ENCODE measurements at places on chromosomes 11 and 22.

DNA sequence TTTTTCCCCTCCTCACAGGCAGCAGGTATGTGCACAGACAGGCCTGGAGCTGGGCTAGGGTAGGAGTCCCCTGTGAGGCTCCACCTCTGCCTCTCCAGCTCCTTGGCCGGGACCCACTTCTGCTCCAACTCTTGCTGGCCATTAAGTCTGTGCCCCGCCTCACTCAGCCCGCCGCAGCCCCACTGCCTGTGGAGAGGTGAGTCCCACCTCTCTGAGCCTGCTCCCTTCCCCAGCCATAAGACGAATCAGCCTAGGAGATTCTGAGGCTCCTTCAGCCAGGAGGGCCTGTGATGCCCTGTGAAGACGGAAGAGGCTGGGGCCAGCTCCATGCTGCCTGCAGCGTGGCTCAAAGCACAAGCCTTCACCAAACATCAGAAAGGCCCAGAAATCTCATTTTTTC is 23.0 kb downstream of the TSKU start:
- no peaks in the 10 kb centered on the region for H3K36me3 ChIP-seq
- H3K27ac ChIP-seq: no peak overlapping the region
- peaks cover 43% of the 10 kb centered on the region for H3K4me1 ChIP-seq
- H3K4me3 ChIP-seq: no peak overlapping the region
- H3K27me3 ChIP-seq: no peaks in the 10 kb centered on the region
- DNase-seq: peak; percentile 7

DNA sequence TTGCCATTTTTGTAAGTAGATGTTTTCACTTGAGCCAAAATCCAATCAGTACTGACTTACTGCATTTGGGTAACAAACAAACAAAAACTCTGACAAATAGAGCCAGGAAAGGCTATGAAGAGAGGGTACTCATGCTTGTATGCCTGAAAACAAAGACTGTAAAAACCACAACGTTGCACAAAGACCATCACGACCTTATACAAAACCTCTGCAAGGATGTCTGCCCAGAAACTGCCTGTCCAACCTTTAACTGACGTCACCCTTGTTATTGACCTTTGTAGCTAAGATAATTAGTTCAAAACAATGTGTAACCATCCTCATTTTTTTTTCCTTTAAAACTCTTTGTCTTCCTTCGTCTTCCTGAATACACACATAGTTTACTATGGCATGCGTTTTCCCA is 804 bp upstream of the CREBZF start:
- peaks cover 16% of the 10 kb centered on the region for H3K36me3 ChIP-seq
- H3K4me3 ChIP-seq: no peak overlapping the region
- H3K4me1 ChIP-seq: peaks cover 37% of the 10 kb centered on the region

- no peak overlapping the region for H3K4me3 ChIP-seq
- peaks cover 96% of the 10 kb centered on the region for H3K36me3 ChIP-seq
- H3K4me1 ChIP-seq: no peaks in the 10 kb centered on the region
- peak; percentile 22 for DNase-seq
These were observed 27.5 kb upstream of the KRTAP5-7 start for GRCh38 chr11:71499546-71499945.

DNA sequence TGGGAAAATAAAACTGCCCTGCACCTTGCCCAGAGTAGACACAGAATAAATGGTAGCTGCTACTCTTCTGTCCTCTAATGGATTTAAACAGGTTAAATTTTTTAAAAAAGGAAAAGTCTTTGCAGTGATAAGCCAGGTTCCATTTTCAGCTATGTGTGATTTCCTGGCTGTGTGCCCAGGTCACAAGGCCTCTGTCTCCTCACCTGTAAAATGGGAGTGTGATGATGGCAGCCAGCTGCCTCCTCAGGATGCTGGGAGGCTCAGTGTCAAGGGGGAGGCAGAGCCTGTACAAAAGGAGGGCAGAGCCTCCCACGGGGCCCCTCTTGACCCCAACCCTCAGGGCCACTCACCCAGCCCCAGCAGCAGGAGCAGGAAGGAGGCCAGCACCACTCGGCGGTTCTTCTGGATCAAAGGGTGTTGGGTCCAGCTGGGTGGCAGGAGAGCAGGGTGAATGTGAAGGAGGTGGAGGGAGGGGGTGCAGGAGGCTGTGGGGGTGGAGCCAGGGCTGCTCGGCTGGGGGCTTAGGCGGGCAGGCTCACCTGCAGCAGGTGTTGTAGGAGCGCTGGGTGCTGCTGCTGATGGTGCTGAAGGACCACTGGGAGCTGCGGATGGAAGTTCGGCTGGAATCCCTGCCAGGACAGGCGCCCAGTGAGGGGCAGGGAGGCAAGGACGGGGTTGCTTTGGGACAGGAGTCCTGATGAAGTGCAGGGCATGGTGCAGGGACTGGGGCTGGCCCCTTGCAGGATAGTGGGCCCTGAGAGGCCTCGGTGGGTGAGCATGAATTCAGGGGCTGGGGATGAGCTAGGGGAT is 1.9 kb downstream of the TMEM134 start:
- peak overlapping the region; percentile 90 for H3K27ac ChIP-seq
- DNase-seq: no peak
- no peaks in the 10 kb centered on the region for H3K36me3 ChIP-seq
- no peaks in the 10 kb centered on the region for H3K27me3 ChIP-seq
- H3K4me3 ChIP-seq: peak overlapping the region; percentile 91

GRCh38 chr11:4551346-4551979 is 6.5 kb downstream of the OR52M1 start:
- H3K36me3 ChIP-seq: no peaks in the 10 kb centered on the region
- no peaks in the 10 kb centered on the region for H3K4me1 ChIP-seq
- no peaks in the 10 kb centered on the region for H3K27me3 ChIP-seq
- no peak overlapping the region for H3K4me3 ChIP-seq
- H3K27ac ChIP-seq: no peak overlapping the region

DNA sequence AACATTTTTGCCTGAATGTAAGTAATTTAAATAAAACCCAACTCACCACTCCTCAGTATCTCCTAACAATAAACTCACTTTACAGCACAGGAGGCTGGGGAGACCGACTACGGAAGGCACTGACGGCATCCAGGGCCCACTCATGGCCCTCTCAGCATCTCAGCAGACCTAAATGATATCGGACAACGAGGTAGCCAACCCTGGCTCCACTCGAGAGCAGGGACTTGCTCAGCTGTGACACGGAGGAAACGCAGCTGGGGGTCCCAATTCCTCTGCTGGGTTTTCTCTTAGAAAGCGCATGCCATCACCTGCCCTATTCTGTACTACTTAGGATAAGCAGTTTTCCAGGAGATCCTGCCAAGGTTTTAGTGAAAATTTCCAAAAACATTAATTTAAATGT is 109.1 kb upstream of the BID start:
- no peak overlapping the region for H3K4me3 ChIP-seq
- H3K4me1 ChIP-seq: no peaks in the 10 kb centered on the region
- H3K27ac ChIP-seq: no peak overlapping the region

DNA sequence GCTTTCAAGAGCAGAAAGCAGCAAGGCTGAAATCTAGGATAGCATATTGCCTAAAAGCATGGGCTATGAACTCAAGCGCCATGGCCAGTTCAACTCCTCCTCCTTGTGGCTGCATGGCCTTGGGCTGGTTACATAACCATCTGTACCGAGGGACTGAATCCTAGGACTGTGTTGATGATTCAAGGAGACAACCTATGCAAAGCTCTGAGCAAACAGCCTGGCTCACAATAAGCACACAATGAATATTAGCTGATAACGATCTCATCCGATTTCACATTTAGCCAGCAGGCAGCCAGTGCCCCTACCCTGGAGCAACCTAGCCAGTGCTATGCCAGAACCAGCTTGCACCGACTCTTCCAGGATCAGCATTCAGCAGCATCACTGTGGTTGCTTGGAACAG is 698.4 kb downstream of the TBC1D22A start:
- H3K4me1 ChIP-seq: no peaks in the 10 kb centered on the region
- DNase-seq: no peak
- H3K27me3 ChIP-seq: no peaks in the 10 kb centered on the region
- H3K4me3 ChIP-seq: no peak overlapping the region

DNA sequence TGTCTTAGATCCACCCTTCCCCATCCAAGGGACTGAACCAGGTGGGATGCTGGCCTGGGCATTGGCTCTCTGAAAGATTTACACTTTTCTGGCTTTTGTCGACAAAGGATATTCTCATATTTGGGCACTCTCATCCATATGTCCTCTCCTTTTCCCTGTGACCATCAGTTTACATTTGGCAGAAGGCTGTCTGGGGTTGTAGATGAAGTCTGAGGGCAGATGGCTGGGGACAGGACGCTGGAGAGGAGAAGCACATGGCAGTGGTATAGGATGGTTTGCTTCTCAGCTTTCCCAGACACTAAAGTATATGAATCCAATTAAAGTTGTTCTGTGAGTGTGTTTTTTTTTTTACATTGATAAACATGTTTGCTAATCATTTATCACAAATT is 757.5 kb downstream of the NTM start:
- peaks cover 6% of the 10 kb centered on the region for H3K27me3 ChIP-seq
- H3K27ac ChIP-seq: no peak overlapping the region
- H3K4me1 ChIP-seq: peaks cover 22% of the 10 kb centered on the region
- H3K36me3 ChIP-seq: no peaks in the 10 kb centered on the region
- DNase-seq: no peak
- H3K4me3 ChIP-seq: no peak overlapping the region

Measured in stomach (tissue), 19 donors.